ENCODE measurements at places on chromosomes 16 and 17.

DNA sequence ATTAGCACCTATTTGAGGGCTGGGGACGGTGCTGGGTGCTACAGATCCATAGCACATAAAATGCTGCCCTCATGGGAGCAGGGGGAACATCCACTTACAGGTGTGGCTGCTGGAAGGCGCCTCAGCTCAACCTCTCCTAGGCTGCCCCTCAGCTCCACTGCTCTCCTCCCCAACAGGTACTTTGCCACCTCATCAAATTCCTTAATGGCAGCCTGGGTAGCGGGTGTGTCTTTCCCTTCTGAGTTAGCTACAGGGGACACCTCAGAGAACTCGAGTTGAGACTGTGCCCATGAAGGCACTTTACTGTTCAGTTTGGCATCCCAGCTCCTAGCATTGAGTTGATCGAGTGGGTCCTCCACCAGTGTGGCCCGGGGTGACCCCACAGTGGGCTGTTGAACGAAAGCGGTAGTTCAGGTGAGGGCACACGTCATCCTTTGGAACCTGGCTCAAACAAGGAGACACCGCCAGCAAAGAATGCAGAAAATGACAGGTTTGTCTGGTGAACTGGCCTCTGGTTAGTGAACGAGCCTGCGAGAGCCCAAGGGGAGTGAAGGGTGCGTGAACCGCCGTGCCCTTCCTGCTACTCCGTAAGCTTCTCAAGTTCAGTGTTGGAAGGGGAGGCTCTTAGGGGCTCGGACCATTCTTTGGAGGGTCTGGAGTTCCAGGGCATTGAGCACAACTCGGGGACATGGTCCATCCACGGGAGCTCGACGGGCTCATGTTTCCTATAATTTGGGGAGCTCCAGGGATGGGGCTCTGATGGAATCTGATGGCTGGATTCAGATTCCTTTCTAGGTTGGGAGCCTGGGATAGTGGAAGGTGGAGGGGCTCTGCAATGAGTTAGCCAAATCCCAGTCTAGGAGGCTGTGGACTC lies 3.5 kb upstream of the CMIP start:
- DNase-seq: no peak

GRCh38 chr17:32192379-32192778 lies 50.1 kb downstream of the RHOT1 start:
- no peak for DNase-seq

- DNase-seq: peak; percentile 18
Observed at GRCh38 chr17:69854225-69854780, 220.7 kb upstream of the KCNJ16 start.

DNA sequence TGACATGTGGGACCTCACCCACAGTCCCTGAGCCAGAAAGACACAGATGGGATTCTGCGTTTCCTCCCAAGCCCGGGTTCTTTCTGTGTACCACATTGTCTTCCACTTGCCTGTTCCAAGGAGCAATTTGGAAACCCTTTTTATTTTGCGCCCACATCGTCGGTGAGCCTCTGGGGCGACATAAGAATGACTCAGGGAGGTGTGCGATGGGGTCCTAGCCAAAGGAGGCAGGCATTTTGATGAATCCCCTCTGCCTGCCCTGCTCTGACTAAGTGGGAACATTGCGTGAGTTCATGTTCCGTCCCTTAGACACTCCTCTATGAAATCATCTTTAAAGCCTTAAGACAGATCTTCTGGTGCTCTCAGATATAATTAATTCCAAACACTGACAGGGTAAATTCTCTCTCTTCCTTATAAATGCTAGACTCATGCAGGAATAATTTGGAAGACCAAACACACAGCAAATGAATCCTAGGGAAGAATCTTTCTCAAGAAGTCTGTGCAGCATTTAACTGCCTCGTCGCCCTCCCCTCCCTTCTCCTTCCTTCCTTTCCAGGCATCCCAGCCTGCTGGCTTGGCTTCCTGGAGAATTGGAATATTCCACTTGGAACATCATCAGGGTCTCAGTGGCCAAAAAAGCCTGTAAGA lies 52.7 kb upstream of the FOXF1 start:
- DNase-seq: peak; percentile 94
